ENCODE measurements at places on chromosomes 7 and 10.

DNA sequence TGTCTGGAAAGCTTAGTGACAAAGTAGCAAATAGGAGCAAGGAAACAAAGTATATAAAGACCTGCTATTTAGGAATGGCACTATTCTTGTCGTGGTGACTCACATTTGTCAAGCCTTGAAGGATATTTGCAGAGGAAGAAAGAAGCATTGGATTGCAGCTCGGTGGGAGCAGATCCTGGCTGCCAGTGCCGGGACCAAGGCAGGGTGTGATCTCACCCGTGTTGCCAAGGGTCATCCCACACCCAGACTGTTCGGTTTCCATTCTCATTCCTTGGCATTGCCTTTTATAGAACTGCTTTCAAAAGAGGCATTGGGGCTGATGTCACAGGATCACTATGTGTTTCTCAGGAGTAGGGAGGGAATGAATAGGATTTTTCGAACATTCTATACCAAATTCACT, 176.2 kb downstream of the GALNT17 start:
- no peak for DNase-seq

DNA sequence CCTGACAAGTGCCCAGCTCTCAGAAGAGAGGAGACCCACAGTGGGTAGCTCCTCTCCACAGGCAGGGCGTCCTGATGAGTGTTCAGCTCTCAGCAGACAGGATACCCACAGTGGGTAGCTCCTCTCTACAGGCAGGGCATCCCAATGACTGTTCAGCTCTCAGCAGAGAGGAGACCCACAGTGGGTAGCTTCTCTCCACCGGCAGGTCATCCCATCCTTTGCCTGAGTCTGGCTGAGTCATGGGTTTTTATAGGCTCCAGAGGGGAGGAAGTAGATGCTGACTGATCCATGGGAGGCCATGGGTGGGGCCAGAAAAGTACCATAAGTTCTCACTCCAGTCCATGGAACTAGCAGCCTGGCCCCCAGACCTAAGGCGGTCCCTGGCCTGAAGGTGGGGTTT, 18.5 kb downstream of the CFAP70 start:
- DNase-seq, result no peak

GRCh38 chr7:100642534-100642907, 1.2 kb upstream of the TFR2 start:
- DNase-seq, result no peak

DNA sequence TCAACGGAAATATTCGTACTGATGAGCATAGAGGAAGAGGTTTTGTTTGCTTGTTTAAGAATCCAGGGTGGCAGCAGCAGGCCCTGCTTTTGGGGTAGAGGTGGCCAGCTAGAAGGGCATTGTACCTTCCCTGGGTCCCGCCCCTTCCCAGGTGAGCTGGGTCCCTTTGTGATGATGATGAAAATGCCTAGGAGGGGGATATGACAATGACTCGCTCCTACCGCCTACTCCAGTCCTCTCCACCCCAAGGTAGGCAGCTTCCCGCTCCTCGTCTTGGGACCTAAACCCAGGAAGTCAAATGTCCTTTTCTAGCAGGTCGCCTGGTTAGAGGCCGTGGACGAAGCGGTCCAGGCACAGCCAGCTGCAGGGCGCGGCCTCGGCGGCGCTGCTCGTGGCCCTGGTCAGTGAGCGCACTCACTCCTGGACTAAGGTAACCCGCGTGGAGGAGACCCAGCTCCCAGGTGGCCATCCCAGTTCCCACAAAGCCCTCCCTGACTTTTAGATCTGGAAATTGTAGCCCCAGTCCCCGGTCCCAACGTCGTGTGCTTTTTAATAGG, 141.4 kb downstream of the LSMEM1 start:
- DNase-seq, result no peak

- DNase-seq, result no peak
Measured at GRCh38 chr10:84798312-84798711, 469.9 kb downstream of the CCSER2 start.

DNA sequence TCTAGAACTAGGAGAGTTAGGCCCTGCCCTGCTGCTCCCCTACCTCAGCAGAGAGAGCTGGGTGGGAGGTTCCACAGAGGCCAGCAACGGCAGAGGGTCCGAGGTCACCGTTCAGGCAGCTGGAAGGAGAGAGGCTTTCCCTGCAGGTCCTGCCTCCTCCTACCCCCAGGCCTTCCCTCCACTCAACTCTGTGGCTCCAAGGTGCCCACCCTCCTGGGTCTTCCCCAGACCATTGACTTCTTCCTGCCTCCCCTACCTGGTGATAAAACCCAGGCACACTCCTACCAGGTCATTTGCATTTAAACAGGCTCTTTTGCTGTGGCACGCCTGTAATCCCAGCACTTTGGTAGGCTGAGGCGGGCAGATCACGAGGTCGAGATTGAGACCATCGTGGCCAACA, 515.3 kb upstream of the FOXK1 start:
- DNase-seq, result no peak

All from stimulated activated naive CD4-positive, alpha-beta T cell (primary cell).